ENCODE measurements at places on chromosomes 7 and 10. TPM values are rescaled to one million over a fixed set of nuclear protein-coding genes. Genes with fewer than 3 reads are reported as not detected.

Gene NACAD
- 0.56 TPM for total RNA-seq

Gene KBTBD2
- total RNA-seq: 32.3 TPM

Gene GRID2IP
- not detected for total RNA-seq

Gene SAMD9
- 15.6 TPM for total RNA-seq

Gene TMEM236
- not detected for total RNA-seq

DNA sequence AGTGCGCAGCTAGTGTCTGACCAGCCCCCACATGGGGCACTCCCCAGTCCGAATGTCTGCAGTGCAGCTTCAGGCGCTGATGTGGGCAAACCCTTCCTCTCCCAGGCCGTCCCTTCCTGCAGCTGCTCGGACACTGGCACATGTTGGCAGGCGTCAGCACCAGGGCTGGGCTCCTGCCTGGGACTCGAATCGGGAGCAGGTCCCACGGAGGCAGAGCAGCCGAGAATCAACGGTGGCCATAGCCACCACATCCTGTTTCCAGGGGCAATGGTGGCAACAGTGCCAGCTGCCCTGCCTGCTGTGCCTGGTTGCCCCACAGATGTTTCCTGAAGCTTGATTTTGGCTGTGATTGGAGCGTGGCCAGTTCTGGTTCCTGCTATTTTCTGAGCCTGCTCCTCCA, 65.8 kb downstream of the MGMT start:
- no peak for DNase-seq

GRCh38 chr7:154699417-154699816, 303.5 kb downstream of the PAXIP1 start:
- DNase-seq: no peak

DNA sequence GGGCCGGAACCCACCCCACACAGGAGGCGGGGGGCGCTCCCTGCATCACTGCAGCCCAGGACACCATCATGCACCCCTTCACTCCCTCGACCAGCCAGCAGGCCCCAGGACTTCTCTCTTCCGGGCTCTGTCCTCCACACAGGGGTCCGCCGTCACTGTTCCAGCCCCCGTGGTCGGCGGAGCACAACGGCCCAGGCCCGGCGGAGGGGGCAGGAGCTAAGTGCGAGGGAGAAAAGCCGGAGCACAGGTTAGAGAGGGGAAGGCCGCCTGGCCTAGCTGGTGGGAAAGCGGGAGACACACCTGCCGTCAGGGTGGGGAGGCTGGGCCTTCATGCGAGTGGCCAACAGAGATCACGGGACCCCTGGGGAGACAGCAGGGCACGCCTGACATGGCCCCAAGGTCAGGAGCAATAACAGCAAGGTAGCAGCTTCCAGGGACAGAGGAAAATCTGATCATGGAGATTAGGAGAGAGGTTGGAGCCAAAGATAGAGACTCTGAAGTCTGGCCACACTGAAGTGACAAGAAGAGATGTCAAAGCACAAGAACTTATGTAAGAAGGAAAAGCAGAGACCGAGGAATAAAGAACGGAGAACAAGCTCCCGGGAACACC, 151.1 kb downstream of the MAD1L1 start:
- no peak for DNase-seq

All from IMR-90 (cell line).